ENCODE measurements at places on chromosomes 5 and 9.

- DNase-seq, result no peak
Measured at GRCh38 chr9:102054811-102055210, 316.4 kb upstream of the GRIN3A start.

DNA sequence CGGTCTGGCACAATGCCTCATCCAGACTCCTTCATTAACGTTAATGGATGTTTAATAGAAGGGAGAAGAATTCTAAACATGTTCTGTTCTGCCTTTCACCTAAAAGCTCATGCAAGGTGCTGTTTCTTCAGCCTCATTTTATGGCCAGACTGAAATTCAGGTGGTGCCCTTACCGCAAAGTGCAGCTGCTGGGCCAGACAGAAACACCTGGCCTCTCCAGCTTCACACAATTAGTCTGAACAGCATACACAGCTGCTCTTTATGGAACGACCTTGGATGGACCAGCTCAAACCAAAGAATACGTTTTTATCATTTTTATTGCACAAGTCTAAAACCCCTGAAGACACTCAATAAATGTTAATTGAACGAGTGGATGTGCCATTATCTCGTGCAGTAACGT lies 4.6 kb downstream of the SNCAIP start:
- DNase-seq, result no peak

- no peak for DNase-seq
Measured at GRCh38 chr5:82635561-82636288, 357.6 kb upstream of the RPS23 start.

GRCh38 chr5:132295505-132296411 lies 1.6 kb downstream of the SLC22A4 start:
- DNase-seq, result no peak

GRCh38 chr5:142182840-142183239 lies 74.3 kb downstream of the NDFIP1 start:
- DNase-seq, result no peak

DNA sequence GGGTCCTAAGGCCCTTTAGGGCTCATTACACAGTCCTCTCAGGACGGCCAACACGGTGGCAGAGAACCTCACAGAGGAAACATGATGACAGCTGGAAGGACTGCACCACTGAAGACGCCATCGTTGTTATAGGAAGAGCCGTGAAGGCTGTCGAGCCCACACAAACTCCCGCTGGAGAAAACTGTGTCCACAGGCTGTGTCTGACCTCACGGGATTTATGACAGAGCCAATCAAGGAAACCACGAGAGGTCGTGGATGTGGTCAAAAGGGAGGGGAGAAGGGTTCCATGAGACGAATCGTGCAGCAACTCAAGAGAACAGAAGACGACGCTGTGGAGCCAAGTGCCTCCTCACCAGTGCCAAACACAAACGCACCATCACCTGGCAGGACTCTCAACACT lies 12.2 kb downstream of the QSOX2 start:
- DNase-seq, result no peak

DNA sequence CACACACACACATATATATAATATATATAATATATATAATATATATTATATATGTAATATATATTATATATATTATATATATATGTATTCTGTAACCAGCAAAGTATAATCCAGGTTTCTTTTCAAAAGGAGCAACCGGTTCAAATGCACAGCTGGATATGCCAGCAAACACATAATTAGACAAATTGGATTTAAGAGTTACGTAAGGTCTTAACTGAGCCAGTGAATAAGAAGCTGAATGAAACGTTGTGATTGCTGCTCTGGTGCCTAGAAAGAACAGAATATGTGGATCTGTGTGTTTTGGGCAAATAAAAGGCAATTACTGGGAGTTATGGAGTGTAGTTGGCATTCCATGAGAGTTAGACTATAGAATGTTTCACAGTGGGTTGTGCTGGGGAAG lies 178.1 kb downstream of the SLF1 start:
- DNase-seq, result no peak

- DNase-seq, result no peak
Measured at GRCh38 chr9:128683340-128684064, 5.5 kb upstream of the SET start.

- no peak for DNase-seq
Measured at GRCh38 chr5:85458319-85458718, 1073.6 kb upstream of the EDIL3 start.

DNA sequence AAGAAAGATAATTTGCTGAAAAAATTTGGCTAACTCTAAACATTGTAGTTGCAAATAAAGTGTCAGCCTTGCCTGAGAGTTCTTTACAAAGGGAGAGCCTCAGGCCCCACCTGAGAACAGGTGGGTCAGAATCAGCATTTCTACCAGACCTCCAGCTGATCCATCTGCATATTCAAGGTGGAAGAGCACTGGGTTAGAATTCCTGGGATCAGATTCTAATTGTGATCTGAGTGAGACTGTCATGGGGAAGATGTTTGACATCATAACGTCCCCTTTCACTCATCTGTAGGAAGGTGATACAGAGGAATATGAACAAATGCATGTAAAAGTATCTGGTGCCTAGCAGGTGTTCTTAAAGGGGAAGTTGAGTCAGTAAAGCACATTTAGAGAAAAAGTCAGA lies 54.6 kb downstream of the FBXL7 start:
- no peak for DNase-seq

DNA sequence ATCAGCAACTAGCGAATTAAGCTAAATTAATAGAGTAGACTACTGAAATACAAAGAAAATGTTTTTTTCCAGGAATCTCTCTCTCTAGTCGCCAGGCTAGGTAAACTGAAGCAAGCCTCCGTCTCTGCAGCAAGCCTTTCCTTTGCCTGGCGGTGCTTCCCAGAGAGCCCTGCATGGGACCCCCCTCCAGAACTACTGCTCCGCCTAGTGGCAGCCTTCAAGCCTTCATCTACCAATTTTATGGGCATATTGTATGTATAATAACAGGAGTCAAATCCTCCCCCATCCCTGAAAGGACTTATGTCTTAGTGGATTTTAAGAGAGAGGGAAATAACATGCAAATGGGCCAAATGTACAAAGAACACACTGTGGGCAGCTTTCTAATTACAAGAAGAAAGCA lies 241.9 kb downstream of the SAXO1 start:
- DNase-seq, result peak; percentile 28
